ENCODE measurements at places on chromosomes 2 and 18.

GRCh38 chr2:225137971-225138370 lies 95.7 kb upstream of the DOCK10 start:
- peak; percentile 11 for DNase-seq

DNA sequence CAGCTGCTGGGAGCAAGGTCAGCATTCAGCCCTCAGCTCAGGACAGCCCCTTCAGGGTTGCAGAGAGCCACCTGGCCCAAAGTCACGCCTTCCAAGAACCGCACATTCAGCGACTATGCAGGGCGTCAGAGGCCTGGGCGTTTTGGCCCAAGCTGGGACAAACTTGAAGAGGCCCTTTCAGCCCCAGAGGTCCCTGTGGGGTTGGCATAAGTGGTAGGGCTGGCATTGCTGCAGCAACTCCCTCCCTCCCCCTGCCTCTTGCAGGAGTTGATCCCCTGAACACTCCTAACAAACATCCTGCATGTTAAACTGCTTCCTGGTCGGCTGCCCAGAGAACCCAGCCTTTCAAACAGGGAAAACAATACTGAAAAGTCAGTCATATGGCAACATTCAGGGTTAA lies 192.9 kb upstream of the SMAD2 start:
- no peak for DNase-seq

DNA sequence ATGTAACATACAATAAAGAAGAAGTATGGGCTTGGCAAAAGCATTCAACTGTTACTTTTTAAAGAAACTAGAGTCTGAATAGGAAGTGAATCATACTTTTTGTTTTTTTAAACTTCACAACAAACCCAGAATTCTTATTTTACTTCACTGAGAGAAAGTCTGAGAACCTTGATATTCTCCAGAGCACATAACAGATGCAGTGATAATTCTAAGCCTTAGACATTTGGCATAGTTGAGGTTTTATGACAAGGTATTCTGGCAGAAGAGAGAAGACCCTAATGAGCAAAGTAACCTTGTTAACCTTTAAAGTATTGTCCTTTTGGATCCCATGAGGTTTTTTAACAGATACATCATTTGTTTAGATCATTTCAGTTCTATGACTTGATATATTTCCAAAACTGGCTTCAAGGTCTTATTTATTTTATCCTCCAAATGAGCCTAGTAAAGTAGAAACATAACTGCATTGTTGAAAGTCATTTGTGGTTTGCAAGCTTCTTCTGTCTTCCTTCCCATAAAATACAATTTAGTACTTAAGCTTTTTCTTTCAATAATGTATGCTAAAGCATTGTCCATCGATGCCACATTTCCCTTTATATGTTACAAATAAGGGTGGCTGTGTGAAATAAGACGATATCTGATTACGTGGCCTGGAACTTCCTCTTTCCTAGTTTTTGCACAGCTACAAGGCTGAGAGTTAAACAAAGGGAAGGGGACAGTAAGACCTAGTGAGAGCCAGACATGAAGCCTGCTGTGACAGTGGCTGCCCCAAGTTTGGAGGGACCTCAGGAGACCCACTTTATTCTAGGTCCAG lies 86.1 kb upstream of the ITPRID2 start:
- DNase-seq, result peak; percentile 87

DNA sequence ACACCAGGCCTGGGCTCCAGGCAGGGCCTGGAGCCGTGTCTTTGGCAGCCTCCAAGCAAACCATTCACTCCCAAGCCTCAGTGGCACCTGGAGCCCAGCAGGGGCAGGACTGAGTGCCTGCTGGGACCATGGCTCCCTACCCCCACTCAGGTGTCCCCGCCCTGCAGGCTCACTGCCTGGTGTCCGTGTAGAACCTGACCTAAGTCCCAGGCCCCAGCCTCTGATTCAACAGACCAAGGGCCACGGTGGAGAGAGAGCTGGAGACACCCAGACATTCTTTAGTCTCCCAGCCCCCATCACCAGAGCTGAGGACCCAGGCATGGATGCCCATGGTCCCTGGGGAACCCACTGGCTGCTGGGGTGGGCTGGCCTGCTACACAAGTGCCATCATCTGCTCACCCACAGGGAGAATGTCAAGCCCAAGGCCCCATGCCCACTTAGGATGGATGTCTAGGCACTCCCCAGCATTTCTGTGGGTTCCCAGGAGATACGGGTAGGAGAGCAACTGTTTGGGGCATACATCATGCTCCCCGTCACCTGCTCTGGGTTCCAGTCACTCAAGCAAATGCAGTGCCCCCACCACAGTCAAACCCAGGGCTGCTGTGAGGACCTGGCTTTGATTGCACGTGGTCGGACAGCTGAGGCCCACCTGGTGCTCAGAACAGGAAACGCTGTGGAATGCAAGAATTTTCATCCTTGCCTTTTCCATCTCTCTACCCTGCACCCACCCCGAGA lies 42.9 kb upstream of the ATG16L1 start:
- DNase-seq, result peak; percentile 9

- DNase-seq, result peak; percentile 86
Measured at GRCh38 chr2:53490659-53491058, 276.9 kb upstream of the CHAC2 start.

GRCh38 chr18:78698914-78699313 lies 280.7 kb upstream of the SALL3 start:
- DNase-seq, result no peak

- DNase-seq, result no peak
Measured at GRCh38 chr18:36066686-36067054, 689 bp downstream of the RPRD1A start.

GRCh38 chr2:137229834-137230233 lies 464.5 kb downstream of the THSD7B start:
- no peak for DNase-seq

DNA sequence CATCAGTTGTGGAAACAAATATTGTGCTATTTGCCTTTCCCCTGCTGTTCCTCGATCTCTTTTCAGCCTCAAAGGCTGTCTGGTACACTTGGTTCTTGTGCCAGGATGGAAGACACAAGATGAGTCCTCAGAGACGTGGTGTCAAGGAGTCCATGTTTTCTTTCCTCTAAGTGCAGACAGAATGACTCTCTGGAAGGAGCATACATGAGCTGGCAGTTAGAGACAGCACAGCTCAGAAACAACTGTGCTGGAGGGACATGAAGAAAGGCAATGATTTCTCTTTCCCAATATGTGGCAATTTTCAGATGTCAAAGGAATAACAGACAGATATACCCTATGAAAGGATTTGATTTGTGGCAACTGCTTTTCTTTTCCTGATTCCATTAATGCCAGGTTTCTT lies 162.2 kb downstream of the AFF3 start:
- DNase-seq, result no peak

- no peak for DNase-seq
Measured at GRCh38 chr2:52724585-52724984, 1043.0 kb upstream of the CHAC2 start.

DNA sequence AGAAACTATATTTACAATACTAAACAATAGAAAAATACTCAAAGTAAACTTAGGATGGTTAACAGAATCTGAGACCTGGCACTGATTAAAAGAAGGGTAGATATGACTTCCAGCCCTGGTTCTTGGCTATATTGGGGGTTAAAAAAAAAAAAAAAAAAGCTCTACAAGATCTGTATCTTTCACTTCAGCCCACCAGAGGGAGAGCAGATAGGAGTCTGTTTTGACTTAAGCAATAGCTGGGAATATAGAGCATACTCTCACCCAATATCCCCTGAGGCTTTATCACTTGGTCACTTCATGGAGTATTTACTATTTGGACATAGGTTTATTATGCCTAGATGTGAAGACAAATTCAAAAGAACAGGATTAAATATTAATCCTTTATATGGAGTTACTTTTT lies 598.9 kb upstream of the LINC00305 start:
- DNase-seq, result no peak

GRCh38 chr2:27638037-27638637 lies 9.3 kb downstream of the GPN1 start:
- peak; percentile 97 for DNase-seq

GRCh38 chr2:19369341-19369955 lies 11.0 kb upstream of the OSR1 start:
- peak; percentile 39 for DNase-seq

DNA sequence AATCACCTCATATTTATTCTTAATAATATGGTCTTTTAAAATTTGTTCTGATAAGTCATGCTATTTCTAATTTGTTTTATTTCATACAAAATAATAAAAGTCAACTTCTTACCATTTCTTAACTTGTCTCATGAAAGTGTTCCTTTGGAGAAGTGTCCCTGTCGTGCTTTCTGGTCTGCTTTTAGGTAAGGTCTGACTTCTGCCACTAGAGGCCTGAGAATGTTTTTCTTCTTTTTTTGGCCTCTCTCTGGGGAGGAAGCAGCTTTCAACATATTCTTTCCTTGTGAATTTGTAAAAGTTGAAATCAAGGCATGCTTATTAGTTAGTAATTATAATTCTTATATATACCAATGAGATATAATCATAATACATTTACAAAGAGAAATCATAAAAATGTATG lies 39.4 kb downstream of the MAP2 start:
- no peak for DNase-seq

- DNase-seq, result no peak
Measured at GRCh38 chr2:235200216-235200615, 248.4 kb downstream of the SH3BP4 start.

GRCh38 chr2:30358842-30359241 lies 88.2 kb upstream of the LCLAT1 start:
- no peak for DNase-seq

- no peak for DNase-seq
Measured at GRCh38 chr18:68928762-68929675, 131.1 kb downstream of the CCDC102B start.

DNA sequence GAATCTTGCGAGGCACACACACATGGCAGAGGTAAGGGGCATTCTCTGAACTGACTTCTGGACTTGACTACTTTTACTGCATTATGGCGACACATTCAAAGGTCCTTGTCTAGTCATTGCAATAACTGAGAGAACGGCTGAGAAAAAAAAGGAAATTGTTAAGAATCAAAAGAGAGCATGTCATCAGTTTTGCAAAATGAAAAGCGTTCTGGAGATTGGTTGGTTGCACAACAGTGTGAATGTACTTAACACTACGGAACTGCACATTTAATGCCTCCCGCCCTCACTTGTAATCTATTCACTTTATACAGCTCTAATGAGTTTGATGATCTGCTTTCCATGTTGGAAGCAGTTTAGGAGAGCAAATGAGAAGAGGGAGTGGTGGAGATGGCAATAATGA lies 68.5 kb upstream of the NFU1 start:
- no peak for DNase-seq
